ENCODE measurements at places on chromosomes 7 and 10. TPM values are rescaled to one million over a fixed set of nuclear protein-coding genes. Genes with fewer than 3 reads are reported as not detected.

FKBP6 gene
- not detected for total RNA-seq

HTR7 gene
- total RNA-seq = 1.2 TPM

SCIN gene
- 10.6 TPM for total RNA-seq

ZNF503 gene
- total RNA-seq = 15.9 TPM

BCAP29 gene
- 39.2 TPM for total RNA-seq

DNA sequence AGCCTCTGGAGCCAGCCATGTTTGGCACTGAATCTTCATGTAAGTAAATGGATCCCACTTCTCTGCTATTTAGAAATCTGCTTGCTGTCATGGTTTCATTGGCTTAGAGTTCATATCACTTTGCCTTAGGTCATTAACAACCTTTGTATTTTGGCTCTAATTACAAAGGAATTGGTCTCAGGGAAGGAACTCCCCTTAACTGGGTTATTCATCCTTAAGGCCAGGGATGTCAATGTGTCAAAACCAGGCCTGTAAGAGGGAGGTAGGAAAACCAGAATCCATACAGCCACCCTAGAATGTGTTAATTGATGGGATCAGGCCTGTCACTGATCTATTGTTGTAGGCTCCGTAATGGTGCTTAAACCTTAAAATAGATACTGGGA lies 67.3 kb downstream of the ST7 start:
- no peak for DNase-seq

DNA sequence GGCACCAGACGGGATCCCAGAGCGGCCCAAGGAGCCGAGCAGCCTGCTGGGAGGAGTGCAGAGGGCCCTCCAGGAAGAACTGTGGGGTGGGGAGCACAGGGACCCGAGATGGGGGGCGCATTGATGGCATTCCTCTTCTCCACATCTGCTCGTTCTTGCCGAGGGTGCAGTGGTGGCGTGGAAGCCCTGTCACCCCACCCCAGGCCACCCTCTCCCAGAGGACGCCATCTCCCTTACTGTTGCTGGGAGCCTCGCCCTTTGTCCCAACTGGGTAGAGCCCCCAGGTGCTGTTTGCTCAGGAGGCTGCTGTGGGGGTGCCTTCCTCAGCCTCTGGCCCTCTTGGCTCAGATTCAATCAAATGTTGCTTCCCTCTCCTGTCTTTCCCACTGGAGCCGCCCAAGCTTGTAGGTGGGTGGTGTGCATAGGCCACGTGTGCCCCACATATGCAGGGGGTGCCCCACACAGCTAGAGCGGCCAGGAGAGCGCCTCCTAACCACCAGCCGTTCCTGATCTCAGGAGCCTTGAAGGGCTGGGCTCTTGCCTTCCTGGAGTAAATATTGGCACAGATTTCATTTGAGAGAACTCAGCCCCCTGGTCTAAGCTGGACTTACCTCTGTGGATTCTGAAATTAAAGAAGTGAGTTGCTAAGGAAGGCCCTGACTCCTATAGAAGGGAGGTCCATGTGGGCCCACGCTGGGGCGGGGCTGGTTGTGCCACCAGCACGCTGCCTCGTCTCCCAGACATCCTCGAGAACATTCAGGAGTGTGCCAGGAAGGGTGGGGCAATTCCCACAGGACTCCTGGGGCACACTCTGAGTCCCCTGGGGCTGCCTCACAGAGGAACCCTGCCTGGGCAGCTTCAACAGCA lies 39.2 kb downstream of the ZNF467 start:
- no peak for DNase-seq

GRCh38 chr10:122541541-122542002 lies 19.0 kb upstream of the DMBT1 start:
- no peak for DNase-seq

DNA sequence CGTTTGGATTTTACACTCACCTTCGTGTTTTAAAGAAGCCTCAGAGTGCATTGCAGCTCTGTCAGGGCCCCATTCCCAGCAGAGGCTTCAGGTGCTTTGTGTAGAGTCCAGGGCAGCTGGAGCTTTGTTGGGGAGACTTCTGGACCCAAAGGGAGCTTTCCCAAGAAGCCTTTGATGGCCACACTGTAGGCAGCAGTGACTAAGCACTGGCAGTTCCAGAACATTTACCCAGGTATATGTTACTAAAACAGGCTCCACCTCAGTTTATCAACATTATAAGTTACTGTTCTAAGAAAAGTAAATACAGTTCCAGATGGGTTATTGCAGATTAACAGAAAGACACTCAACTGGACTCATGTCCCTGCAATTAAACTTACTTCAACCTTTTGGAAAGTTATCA lies 66.8 kb downstream of the LANCL2 start:
- DNase-seq = no peak

DNA sequence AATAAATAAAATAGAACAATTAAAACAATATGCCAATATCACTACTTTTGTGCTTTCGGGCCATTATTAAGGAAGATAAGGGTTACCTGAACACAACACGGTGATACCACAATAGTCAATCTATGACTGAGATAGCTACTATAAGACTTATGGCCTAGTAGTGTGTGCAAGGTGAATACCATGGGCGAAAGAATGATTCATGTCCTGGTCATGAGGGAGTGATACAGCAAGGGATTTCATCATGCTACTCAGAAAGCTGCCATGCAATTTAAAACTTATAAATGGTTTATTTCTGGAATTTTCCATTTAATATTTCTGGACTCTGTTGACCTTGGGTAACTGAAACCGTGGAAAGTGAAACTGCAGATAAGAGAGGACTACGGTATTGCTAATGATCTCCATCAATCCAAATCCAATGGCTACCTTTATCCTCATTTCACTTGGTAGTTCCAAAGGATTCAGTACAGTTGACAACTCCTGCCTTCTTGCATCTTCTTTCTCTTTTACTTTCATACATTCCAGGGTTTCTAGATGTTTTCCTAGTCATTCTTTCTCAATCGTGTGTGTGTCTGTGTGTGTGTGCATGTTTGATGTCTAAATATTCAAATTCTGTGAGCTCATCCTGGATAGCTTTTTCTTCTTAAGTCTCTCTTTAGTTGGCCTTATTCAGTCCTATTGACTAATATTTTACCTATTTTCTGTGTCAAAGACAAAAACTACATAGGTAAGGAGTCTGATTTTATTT lies 100.5 kb upstream of the MAGI2 start:
- DNase-seq = no peak

DNA sequence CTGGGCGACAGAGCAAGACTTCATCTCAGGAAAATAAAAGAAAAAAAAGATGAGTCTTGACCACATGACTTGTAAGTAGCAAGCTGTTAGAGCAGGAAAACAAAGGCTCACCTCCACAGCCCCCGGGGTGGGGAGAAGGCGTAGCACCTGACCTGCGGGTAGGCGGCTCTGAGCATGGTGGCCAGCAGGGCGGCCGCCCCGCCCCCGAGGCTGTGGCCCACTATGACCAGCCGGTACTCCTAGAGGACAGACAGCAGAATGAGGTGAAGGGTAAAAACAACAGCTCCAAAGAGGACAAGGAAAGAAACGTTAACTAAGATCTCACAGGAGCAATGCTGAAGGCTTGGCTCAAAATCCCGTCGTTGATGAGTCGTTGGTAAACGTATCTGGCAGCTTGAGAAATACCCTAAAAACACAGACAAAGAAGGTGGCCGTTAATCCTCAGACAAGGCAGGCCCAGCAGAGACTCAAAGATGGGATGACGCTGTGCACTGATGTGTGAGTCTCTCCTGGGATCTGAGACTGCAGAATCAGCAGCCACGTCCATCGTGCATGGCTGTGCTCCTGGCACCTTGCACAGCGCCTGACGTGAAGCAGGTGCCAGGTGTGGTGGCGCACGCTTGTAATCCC lies 31.1 kb downstream of the DAGLB start:
- DNase-seq = no peak

- no peak for DNase-seq
These were observed 319.9 kb downstream of the DPP6 start for GRCh38 chr7:154372011-154372601.

GRCh38 chr10:123154711-123155505 lies 706 bp downstream of the BUB3 start:
- DNase-seq = no peak

GRCh38 chr7:8149222-8149621 lies 112.7 kb downstream of the ICA1 start:
- no peak for DNase-seq

- no peak for DNase-seq
These were observed 282.0 kb upstream of the ADARB2 start for GRCh38 chr10:2019281-2019680.

DNA sequence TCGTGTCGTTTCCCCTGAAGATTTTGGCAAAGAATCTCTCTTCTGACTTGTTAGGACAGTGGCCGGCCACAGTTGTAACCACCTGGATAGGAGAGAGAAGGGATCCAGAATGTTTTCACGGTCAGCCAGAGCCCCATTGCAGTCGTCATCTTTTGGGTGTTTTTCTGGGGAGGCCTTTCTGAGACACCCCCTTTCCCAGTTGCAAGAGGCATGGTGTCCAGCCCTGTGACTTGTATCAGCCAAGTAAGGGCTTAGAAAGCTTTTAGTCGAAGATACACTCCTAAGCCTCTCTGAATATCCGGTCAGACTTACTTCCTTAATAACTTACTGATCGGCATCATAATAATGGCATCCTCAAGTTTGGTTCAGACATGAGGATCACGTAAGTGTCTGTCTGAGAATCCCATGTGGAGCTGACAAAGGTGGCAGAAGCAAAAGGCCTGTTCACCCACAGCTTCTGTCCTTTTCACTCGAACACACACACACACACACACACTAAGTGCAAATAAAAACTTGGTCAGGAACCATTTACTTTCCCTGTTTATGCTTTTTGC lies 435.7 kb upstream of the GALNT17 start:
- no peak for DNase-seq

- DNase-seq = no peak
These were observed 481.6 kb downstream of the SH2D4B start for GRCh38 chr10:81019029-81019890.

- DNase-seq = no peak
These were observed 120.3 kb upstream of the CELF2 start for GRCh38 chr10:10897400-10897799.

- DNase-seq = peak; percentile 46
These were observed 185.2 kb downstream of the AVL9 start for GRCh38 chr7:32680259-32681173.

DNA sequence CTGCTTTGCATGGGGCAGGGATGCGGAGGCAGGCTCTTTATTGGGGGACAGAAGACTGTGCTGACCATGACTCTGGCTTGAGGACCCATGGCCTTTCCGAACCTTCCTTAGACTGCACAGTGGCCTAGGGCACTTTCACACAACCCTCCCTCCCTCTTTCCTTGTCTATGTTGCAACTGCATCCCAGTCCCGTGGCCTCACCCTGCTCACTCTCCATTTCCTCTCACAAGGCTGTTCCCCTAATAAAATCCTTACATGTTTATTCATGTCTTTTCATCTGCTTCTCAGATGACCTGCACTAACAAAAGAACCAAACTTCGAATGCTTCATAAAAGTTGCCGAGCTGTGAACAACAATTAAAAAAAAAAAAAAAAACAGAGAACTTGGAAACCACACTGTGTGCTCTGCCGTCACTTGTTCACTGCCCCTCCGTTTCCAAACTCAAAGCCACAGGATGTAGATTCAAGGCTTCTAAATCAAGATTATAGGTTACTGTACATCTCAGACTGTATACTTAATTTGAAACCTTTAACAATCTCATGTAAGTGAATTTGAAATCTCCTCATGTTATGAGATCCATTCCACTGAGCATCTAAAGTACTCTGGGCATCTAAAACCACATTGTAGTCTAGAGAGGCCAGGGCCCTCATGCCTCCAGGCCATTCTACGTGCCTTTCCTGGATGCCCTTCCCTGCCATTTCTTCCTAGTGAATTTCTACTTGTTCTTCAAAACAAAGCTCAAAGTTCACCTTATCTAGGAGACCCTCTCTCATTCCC lies 265.9 kb downstream of the SNX13 start:
- DNase-seq = no peak

GRCh38 chr7:50591480-50592438 lies 26.6 kb upstream of the DDC start:
- DNase-seq = no peak

DNA sequence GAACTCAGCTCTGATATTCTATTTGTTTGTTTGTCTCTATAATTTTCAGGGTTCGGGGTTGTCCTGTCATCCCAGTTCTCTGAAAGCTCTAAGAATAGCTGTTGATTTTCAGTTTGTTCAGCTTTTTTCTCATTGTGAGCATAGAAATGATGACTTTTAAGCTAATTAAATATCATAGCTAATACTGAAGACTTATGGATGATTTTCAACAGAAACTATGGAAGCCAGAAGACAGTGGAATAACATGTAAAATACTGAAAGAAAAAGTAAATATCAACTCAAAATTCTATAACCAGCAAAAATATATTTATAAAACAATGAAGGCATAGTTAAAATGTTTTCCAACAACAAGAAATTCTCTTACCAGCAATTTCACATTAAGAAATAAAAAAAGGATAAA lies 96.4 kb upstream of the ETV1 start:
- no peak for DNase-seq

DNA sequence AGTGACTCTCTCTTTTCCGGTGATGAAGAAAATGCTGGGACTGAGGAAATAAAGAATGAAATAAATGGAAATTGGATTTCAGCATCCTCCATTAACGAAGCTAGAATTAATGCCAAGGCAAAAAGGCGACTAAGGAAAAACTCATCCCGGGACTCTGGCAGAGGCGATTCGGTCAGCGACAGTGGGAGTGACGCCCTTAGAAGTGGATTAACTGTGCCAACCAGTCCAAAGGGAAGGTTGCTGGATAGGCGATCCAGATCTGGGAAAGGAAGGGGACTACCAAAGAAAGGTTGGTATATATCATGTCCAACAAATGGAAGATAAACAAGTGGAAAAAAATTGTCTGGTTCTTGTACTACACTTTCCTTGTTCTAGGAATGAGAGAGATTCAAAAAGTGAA lies 9.5 kb downstream of the PDCD4 start:
- no peak for DNase-seq
